ENCODE measurements at places on chromosomes 2 and 18. TPM values are rescaled to one million over a fixed set of nuclear protein-coding genes. Genes with fewer than 3 reads are reported as not detected.

Gene CSRNP3
- 2.2 TPM for total RNA-seq

Gene CAPN13
- 46.1 TPM for total RNA-seq

DNA sequence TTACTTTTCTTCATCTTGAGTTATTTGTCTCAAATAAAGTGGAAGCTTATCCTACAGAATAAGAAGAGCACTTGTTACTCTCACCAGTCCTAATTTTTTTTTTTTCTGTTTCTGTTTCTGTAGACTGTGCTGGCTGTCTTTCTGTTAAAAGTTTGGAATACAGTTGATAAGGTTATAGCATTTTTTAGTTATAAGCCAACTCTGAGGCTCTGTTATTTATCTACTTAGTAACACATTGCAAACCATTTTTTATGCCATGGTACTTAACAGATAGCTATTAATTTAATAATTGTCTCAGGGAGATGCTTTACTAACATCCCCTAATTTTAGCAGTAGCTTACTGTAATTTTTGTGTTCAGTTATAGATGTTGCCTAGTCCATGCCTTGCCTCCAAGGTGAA is 37.9 kb downstream of the CREB1 start:
- DNase-seq = no peak

- DNase-seq = peak; percentile 26
Observed at GRCh38 chr2:118061135-118061955, 26.9 kb upstream of the INSIG2 start.

GRCh38 chr2:30655660-30656059 is 151.6 kb downstream of the CAPN13 start:
- DNase-seq = no peak

DNA sequence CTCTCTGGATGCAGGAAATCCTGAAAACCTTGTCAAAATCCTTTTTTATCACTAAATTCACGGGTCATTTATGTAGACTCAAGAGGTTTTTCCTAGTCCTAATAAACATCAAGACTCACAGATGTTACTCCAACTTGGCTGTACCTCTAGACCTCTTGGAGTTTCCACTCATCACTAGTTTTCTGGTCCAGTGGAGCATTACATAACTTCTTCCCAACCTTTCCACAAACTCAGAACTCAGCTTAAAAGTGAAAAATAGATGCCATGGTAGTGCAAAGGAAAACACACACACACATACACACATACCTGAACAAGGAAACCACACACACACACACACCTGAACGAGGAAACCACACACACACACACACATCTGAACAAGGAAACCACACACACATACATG is 807.2 kb downstream of the LRP1B start:
- no peak for DNase-seq
